ENCODE measurements at places on chromosomes 3 and 15.

DNA sequence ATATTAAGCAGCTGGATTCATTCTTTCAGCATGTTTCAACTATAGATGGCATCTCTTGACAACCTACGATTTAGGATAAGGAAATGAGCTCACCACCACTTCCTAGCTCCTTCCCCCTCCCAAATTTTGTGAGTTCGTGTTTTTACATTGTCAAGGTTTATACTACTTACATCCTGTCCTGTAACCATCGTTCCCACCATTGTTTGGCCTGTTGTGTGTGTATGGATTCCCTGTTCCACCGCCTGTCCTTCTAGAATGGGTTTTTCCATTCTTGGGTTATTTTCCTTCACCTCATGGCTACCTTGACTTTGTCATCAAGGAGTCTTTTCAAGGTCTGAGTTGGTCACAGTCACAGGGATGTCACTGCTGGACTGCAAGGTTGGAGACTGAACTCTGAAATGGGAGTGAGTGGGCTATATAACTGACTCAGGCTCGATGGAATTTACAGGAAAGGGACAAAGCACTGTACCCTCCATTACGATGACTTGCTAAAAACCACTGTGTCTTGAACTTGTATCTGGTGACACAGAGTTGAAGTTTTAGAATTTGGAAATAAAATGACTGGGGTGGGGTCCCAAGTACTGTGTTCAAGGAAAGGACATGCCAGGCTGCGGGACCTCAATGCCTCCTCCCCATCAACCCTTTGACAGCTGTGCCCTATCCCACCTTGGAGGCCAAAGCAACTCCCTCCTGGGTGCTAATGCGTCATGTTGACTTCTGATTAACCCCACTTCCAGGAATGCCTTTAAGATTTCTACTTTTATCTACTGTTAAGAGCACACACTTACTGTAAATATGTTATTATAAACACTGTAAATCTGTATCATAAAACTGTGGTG, 66.8 kb upstream of the BLM start:
- DNase-seq, result no peak

GRCh38 chr3:131793870-131794269, 240.9 kb downstream of the CPNE4 start:
- no peak for DNase-seq

DNA sequence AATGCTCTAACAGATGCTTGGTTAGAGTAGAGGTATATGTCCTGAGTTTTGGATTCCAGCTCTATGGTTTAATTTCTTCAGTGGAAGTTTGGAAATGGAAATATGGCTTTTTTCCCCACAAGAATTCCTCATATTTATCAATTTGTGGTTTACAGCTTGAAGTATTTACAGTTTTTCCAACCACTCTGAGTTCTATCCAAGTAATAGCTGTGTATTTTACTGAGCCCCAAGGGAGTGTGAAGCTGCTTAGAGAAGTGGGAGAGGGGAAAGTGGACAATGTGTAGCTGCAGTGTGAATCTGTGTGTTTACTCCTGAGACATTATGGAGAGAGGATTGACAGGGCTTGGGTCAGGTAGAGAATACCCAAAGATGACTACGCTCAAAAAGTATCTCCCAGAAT, 54.5 kb downstream of the NEK11 start:
- DNase-seq, result no peak

GRCh38 chr3:186173224-186173815, 64.4 kb upstream of the ETV5 start:
- no peak for DNase-seq

DNA sequence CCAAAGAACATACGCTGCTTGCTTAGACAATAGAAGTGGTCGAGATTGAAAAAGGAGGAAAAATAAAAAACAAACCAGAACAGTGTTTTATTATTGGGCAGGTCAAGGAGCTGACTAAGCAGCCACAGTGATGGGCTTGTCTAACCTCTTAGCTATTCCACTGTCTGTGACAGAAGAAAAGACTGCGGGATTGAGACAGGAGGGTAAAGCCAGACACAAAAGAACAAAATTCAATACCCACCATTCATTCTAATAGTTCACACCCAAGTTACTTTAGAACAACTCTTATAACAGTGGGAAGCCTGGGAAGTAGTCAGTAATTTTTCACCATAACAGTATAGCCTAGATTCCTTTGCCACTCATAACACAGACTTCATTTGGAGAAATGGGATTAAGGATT, 435.4 kb downstream of the MFSD1 start:
- DNase-seq, result no peak

- DNase-seq, result peak; percentile 62
Observed at GRCh38 chr15:48250640-48251076, 44.6 kb downstream of the SLC12A1 start.

DNA sequence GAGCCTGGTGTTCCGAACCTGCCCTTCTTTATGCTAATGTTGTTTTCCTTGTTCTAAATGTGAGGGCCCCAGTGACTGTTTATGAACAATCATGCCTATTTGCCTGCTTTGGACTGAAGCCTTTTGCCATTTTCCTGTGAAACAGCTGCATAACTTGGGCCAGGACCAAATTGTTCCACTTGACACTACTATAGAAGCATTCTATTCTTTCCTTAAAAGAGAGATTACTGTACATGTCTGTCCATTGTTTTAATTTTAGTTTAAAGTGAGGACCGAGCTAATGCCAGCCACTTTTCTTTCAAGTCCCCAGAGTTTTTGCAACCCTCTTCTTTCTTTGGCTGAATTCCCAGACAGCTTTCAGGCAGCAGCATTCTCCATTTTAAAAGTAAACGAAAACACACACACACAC, 980.3 kb downstream of the CADM2 start:
- DNase-seq, result no peak

- no peak for DNase-seq
Observed at GRCh38 chr3:140903196-140903595, 38.4 kb upstream of the SLC25A36 start.

DNA sequence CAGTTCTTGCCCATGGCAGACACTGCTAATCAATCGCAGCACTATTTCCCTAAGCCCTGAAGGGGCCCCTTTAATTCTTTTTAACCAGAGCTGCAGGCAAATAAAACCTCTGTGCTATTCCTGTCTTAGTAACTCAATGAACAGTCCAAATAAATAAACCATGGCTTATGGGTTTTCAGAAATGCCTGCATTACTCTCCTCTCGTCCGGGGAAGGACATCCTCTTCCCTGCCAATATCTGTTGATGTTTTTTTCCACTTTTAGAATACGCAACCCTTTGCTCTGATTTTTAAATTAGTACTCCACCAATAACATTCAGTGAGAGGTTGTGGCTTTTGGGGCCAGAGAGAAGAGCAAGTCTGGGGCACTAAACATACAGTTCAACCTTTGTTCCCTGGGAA, 35.2 kb upstream of the PRICKLE2 start:
- no peak for DNase-seq

DNA sequence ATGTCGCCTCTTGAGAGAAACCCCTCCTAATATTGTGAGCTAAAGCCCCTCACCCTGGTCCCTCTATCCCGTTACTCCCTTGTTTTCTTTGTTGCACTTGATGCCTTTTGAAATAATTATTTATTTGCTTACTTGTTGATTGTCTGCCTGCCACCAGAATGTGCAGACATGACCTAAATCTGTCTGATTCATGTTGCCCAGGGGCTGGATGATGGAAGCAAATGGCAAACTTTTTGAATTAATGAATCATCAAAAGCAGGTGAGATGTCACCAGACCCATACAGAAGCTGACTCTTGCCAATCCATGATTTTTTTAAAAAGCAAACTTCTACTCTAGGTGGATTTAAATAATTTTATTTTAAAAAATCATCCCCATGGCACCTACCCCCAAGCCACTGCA, 49.3 kb downstream of the GRIP2 start:
- DNase-seq, result no peak

GRCh38 chr15:101477851-101478362, 11.6 kb downstream of the PCSK6 start:
- no peak for DNase-seq

GRCh38 chr3:47473391-47473790, 2.4 kb downstream of the SCAP start:
- no peak for DNase-seq

DNA sequence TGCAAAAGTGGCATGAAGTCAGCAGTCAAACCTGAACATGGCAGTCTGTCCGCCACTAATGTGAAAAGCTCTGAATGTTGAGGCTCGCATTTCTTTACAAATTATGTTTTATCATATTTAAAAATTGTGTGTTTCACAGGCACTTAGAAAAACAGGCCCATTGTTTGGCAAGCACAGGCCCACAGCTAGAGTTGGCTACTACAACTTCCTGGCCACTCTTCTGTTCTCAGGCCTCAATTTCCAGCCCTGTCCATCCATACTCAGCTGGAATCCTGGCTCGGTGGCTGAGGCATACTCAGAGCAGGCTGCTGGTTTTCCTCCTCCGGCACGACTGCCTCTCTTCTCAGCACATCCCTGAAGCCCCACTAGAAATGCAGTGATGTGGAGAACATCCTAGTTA, 44.3 kb downstream of the C2CD4B start:
- no peak for DNase-seq

DNA sequence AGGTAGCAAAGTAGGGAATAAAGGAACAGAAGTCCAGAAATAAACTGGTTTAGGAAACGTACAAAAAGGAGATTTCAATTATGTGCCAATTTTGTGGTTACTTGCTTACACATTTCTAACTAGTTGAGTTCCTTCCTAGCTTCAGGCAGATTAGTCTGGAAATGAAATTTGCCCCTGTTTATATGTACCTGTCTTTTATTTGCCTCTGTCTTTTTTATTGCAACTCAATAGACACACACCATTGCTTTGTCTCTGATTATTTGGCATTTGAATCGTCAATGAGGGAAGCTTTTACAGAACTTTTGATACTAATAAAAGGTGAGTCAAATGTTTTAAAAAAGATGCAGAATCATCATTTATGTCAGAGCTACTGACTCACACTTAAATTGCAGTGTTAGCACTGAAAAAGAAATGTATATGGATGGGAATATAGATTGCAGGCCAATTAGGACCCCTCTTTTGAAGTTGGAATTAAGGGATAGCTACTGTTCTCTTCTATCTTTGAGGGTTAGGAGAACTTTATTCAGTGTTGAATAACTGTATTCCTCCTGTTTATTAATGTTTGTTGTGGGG, 60.5 kb downstream of the TRAK1 start:
- DNase-seq, result no peak
